ENCODE measurements at places on chromosomes 5 and 9.
A peak's percentile ranks its signal among the peaks of the same experiment; 100 is the strongest.

GRCh38 chr5:65483546-65484346 is 2.0 kb upstream of the ADAMTS6 start:
- DNase-seq = peak; percentile 87

- no peak for DNase-seq
Measured at GRCh38 chr5:14521748-14522147, 59.8 kb upstream of the OTULINL start.

- no peak for DNase-seq
Measured at GRCh38 chr5:174827558-174827957, 103.2 kb downstream of the MSX2 start.

GRCh38 chr9:20603524-20604268 is 18.6 kb downstream of the MLLT3 start:
- no peak for DNase-seq

DNA sequence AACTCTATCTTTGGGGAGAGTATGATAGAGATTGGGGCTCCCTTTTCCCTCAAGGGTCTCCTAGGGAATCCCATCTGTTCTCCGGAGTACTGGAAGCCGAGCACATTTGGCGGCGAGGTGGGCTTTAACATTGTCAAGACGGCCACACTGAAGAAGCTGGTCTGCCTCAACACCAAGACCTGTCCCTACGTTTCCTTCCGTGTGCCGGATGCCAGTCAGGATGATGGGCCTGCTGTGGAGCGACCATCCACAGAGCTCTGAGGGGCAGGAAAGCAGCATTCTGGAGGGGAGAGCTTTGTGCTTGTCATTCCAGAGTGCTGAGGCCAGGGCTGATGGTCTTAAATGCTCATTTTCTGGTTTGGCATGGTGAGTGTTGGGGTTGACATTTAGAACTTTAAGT is 21.5 kb downstream of the PTGS1 start:
- no peak for DNase-seq

GRCh38 chr9:133268335-133269056 is 6.5 kb downstream of the ABO start:
- DNase-seq = peak; percentile 66

DNA sequence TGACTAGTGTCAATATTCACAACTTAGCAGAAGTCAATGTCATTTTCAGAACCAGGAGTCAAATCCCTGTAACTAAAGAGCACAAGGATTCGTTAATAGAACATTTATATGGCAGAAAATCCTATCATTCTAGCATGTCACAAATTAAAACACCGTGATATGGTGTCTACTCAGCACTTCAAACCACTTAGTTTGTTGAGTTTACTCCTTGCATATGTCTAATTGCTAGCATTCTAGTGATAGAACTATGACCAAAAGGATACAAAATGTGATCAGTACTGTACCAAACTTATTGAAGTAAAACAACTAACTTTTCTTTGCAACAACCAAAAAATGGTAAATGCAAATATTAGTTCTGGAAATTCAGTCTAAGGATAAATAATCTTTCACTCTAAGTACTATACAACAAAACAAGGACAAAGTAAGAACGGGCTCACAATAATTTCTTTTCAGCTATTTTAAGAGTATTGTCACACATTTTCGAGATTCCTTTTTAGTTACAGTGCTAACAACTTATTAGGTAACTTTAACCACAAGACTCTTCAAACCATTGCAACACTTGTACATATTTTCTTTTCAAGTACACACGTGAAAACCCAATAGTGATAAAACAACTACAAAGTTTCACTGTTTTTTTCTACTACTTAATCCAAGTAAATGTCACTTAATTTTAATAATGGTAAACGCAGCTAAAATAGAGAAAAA is 845.2 kb upstream of the CDH10 start:
- no peak for DNase-seq

DNA sequence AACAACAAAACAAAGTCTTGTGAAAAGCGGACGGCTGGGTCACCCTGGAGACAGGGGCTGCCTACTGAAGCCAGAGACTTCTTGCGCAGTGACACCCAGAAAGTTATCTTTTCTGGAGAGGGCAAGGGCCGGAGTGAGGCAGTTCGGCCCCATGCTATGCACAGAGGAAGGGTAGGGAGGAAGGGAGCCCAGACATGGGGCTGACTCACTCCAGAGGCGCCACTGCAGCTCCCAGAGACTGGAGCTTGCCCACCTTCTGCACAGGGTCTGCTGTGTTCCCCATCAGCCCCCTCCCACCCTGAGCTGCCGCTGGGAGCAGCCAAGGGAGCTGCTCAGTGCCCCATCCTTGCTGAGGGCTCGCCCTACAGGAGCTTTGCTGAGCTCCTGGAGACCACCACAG is 13.3 kb downstream of the SLC6A3 start:
- DNase-seq = no peak

GRCh38 chr9:123414204-123414603 is 58.2 kb downstream of the CRB2 start:
- DNase-seq = no peak

DNA sequence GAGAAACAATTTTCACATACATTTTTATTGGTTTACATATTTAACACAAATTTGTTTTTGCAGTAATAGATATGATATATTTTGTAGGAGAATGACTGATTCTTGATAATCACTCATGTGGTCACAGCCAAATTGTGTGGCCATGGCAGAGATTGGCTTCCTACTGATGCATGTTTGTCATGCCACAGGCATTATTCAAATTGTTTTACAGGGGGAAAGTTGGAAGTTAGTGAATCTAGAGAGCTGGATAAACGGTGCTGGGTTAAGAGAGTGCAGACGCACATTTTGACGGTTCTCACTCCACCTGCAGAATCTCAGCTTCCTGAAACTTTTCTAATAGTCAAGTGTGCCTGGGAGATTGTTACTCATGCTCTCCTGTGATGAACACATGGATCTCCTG is 91.1 kb upstream of the FBN2 start:
- no peak for DNase-seq

DNA sequence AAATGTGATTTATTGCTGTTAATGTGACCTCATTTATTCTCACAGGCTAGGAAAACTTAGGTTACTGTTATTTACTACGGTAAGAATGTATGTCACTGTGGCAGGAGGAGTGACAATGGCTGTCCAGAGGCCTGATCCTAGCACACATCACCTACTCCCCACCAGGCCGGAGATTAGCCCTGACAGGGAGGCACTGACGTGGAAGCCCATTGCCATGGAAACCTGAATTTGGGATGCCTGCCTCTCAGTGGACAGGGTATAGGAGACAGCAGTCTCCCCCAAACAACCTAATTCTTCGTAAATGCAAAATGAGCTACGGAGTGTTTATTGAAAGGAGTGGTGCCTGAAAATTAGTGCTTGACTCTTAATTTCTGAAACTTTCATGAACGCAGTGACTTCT is 87.6 kb upstream of the SMARCA2 start:
- no peak for DNase-seq

DNA sequence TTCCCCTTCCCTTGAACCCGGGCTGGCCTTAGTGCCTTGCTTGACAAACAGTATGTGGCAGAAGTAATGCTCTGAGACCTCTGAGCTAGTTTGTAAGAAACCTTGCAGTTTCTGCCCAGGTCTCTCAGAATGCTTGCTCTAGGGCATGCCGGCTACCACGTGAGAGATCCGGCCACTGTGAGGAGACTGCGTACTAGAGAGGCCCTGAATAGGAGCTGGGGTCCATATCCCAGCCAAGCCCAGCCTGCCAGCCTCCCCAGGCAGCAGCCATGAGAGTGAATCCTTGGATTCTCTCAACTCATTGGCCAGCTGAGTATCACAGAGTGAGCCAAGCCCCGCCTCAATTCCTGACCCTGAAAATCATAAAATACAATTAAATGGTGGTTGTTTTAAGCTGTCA is 16.0 kb upstream of the COL15A1 start:
- DNase-seq = no peak

GRCh38 chr5:158502686-158503085 is 597.0 kb downstream of the EBF1 start:
- DNase-seq = no peak

- no peak for DNase-seq
Measured at GRCh38 chr9:120410925-120411501, 169.0 kb downstream of the CDK5RAP2 start.

GRCh38 chr5:132470010-132470392 is 20.6 kb downstream of the IRF1 start:
- no peak for DNase-seq

- DNase-seq = no peak
Measured at GRCh38 chr5:52961274-52961681, 27.9 kb upstream of the ITGA2 start.

- DNase-seq = no peak
Measured at GRCh38 chr5:168234133-168234532, 57.3 kb upstream of the WWC1 start.
